NCI-H526 treated with DMSO at 0.1 percent for 48 hours (cell line): ENCODE measurements at places on chromosomes 1 and 21.

DNA sequence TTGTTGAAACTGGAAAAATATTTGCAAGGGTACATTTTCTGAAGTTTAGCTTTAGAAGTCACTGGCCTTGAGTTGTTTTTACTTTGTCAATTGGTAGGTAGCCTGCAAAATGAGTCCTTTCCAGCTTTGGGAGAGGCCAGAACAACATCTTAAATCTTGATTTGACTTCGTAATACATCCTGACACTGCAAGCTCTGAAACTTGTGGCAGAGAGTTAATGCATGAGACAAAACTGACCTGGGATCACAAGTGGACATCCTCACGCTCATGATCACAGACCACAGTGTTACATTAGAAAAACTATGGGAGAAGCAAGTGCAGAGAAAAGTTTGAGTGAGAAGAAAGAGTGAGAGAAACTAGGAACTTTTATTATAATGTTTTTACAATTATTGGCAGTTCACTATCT is 550.9 kb downstream of the USP25 start:
- DNase-seq, result no peak

GRCh38 chr1:113683384-113684152 is 75.7 kb downstream of the PHTF1 start:
- no peak for DNase-seq

DNA sequence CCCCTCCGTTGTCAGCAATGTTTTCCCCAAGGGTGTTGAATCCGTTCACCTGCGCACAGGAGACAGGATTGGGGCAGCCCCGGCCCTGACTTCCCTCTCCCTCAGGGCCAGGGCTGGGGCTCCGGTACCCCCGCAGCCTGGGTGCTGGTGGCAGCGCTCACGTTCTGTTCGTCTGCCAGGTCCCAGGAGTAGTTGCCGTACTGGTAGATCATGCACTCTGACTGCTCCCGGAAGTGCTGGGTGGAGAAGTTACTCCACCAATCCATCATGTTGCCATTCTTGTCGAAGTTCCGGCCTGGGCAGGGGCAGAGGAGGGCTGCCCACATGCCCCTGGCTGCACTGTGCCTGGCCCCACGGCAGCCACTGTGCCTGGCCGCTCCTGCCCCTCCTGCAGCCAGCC is 6.1 kb downstream of the PRXL2B start:
- no peak for DNase-seq

- DNase-seq, result peak; percentile 94
These were observed 82.9 kb upstream of the ACTL8 start for GRCh38 chr1:17672226-17672625.

DNA sequence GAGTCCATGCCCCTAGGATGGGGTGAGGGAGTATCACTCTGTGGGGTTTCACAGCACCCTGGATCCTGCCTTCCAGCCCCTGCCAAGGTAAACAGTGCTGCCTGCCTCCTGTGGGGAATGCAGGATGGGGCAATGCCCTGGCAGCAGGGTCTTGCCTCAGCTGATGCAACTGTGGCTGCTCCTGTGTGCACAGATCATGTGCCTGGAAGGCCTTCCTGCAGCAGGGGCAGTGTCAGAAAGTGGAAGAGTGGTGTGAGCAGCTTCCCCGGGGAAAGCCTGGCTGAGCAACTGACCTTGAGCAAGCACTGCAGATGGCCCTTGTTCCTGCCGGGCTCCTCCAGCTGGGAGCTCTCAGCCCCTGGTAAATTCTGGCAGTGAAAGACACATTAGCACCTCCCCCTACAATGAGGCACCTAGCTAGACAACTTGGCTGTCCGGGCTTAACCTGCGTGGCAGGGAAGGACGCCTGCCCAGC is 9.9 kb downstream of the TOR3A start:
- DNase-seq, result no peak

DNA sequence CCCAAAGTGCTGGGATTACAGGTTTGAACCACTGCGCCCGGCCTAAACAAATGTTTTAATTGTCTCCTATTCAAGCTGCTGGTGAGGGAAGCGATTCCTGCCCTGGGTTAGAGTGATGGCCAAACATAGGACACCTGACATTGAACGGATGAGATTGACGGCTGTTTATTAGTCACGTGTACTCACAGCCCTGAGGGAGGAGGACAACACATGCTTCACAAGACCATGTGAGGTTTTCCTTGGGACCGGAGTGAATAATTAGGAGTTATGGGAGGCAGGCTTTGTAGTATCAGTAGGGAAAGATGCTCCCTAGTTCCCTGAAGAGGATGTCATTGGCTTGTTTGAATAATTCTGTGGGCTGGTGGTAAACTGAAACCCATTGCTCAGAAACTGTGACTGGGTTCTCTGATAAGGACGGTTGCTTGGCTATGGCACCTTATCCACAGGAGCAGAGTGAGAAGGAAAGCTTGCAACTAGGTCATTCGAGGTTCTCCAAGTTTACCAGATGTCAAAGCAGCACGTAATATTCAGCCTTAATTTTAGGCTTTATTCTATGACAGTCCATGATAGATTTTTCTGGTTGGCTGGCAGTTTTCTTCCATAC is 245.8 kb downstream of the PLA2G4A start:
- no peak for DNase-seq

- DNase-seq, result no peak
These were observed 55.1 kb downstream of the AGPAT3 start for GRCh38 chr21:43919871-43920801.

- DNase-seq, result no peak
These were observed 116.6 kb upstream of the ZBTB40 start for GRCh38 chr1:22334860-22335550.

DNA sequence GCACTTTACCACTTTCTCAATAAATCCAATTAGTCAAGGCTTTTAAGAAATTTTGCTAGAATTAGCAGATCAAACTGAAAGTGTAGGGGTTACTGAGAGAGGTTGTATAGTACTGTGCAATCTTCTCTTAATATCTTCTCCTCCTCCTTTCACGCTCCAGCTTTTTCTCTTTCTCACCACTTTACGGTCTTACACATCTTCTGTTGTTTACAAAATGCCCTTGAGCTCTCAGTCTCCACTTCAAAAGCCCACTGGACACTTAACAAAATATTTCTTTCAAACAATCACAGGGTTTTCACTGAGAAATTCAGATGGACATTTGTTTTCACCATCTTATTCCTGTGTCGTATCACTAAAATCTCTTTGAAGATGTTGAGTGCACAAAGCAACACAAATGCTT is 678.2 kb downstream of the ADGRL2 start:
- no peak for DNase-seq

DNA sequence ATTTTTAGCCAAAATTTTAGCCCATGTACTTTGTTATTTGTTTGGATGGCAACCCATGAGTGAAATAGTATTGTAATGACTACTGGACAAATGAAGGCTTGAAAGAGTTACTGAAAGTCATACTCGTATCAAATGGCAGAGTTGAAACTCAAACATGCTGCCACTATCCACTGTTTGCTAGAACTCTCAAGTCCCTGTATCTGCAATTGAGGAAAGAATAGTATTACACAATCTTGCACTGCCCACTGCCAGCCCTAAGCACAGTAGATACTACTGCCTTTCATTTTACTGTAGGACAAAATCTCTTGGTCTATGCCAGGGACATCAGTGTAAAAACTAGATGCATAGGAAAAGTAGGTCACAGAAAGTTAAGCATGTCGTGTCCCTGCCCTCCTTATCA is 581.1 kb upstream of the PLXNA2 start:
- no peak for DNase-seq

DNA sequence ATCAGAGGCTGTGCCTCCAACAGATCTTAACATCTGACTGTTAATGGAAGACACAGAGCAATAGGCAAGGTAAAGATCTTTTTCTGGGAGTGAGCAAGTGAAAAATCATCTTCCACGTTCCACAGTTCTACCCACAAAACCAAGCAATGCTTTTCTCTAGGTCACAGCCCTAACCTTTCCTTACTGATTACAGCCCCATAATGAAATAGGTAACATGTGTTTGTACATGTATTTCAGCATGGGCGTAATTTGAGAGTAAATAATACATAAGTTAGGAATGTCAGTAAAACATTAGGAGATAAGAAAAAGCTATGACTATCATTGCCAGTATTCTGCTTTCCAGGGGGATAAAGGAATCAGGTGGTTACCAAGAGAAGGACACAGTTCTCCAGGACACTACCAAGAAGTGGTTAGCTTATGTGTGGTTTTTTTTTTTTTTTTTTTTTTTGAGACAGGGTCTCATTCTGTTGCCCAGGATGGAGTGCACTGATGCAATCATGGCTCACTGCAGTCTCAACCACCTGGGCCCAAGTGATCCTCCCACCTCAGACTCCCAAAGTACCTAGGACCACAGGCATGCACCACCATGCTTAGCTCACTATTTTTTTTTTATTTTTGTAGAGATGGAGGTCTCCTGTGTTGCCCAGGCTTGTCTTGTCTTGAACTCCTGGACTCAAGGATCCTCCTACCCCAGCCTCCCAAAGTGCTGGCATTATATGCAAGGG is 72.0 kb downstream of the DAP3 start:
- DNase-seq, result no peak

GRCh38 chr1:66342707-66343106 is 191.2 kb upstream of the SGIP1 start:
- DNase-seq, result no peak

DNA sequence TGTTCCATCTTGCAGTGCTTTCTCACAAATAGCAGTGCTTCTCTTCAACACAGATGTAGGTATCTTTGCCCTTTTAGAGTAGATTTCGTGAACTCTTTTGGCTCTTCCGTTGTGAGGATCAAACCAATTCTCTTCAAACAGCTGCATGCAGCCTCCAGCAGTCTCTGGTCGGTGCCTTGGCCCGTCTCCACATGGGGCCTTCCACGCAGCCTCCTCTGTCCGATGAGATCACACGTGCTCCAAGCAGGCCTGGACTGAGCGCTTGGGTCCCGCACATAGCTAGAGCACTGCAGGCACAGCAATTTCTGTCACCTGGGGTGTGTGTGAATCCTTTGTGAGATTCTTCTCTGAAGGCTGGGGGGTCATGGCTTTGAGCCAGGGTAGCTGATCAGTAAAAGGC is 82.8 kb upstream of the KCNE2 start:
- no peak for DNase-seq

DNA sequence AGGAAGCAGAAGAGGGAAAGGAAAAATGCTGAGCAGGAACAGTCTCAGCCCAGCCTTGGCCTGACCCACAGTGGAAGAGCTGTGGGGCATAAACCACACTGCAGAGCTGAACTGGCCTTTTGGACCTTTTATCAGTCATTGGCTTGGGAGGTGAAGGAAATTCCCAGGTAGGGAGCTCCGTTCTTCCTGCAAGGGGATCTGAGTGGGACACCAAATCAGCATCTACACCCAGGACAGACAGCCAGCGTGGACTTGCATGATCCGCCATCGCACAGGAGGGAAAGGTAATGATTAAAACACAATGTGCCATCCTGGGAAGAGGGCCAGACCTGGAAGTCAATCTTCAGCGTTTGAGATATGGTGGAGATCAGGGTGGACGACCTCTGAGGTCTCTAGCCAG is 1.2 kb upstream of the MTFR1L start:
- DNase-seq, result no peak

DNA sequence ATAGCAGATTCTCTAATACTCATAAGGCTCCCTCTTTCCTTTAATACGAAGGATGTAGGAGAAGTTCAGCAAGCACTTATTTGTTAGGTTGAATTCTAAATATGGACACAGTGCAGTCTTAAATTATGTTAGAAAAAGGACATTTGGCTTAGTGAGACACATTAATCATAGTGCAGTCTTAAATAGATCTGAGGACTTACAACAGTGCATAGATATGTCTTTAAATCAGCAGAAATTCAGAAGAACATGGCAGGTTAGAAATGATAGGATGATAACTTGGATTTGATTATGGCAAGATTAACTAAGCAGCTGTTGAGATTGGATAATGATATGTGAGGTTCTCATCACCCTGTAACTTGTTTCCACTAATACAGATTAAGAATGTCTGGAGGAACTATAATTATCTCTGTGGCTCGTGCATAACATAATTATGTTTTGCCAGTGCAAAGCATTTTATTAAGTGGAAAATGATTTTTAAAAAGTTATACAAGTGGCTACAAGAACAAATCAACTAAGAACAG is 485.9 kb downstream of the USP25 start:
- DNase-seq, result no peak

DNA sequence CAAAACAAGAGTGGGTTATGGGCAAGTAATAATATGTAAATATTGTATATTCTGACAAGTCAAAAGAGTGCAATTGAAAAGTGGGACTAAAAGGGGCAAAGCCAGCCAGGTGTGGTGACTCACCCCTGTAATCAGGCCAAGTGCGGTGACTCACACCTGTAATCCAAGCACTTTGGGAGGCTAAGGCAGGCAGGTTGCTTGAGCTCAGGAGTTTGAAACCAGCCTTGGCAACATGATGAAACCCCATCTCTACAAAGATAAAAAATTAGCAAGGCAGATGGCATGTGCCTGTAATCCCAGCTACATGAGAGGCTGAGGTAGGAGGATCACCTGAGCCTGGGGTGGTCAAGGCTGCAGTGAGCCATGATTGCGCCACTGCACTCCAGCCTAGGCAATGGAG is 304.0 kb downstream of the HHIPL2 start:
- no peak for DNase-seq

- peak; percentile 6 for DNase-seq
These were observed 8.1 kb upstream of the TMEM183A start for GRCh38 chr1:202998836-202999750.

- no peak for DNase-seq
These were observed 1.5 kb downstream of the AK4 start for GRCh38 chr1:65149351-65150107.

DNA sequence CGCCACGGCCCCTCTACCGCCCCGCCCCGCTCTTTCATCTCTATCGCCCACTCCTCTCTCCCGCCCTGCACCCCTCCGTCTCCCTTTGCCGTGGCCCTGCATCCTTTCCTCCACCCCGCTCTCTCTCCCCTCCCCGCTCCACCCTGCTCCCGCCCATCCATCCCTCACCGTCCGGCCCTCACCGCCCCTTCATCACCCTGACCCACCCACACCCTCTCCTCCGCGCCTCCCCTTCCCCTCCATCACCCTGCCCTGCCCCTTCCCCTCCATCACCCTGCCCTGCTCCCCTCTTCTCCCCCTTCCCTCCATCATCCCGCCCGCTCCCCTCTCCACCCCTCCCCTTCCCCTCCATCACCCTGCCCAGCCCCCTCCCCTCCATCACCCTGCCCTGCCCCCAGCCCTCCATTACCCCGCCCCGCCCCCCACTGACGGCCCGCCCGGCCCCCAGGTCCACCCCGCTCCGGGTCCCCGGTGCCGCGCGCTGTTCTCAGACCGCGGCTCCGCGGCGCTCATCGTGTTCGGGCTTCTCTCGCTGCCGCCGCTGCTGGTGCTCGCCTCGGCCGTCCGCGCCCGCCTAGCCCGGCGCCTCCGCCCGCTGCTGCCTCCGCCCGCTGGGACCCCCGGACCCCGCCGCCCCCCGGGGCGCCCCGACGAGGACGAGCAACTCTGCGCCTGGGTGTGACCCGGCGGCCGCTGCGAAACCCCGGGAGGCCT is 6.2 kb upstream of the ANKRD65 start:
- no peak for DNase-seq

GRCh38 chr1:205317311-205317917 is 4.1 kb downstream of the NUAK2 start:
- peak; percentile 5 for DNase-seq

- no peak for DNase-seq
These were observed 1.5 kb upstream of the NCAM2 start for GRCh38 chr21:20996421-20997310.
